NCI-H2081 (cell line): ENCODE measurements at places on chromosomes 3 and 15.

- no peak for DNase-seq
Measured at GRCh38 chr3:193507566-193507965, 47.1 kb downstream of the ATP13A4 start.

DNA sequence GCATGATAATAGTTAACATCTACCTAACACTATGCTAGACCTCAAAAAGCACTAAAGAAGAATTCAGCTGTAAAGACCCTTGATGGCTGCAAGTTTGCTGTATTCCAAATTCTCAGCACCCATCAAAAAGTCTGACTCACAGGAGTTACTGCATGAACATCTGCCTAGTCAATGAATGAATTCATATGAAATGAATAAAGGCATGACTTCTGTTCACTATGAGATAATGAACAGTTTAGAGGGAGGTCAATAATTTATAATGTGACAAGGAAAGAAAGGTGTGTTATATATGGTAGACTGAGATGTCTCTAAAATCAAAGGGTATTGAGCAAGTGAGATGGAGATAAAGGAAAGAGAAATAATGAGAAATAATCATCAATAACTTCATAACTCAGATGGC, 508.2 kb upstream of the TGFBR2 start:
- no peak for DNase-seq

- no peak for DNase-seq
Measured at GRCh38 chr3:52494886-52495495, at the start of gene STAB1. TSS of gene STAB1 (plus strand) at chr3:52495338. CDS start at chr3:52495414, 76 bp downstream.

GRCh38 chr3:58209933-58210332, 839 bp downstream of the DNASE1L3 start:
- no peak for DNase-seq

- DNase-seq = no peak
Measured at GRCh38 chr15:65374821-65375401, 2.9 kb downstream of the IGDCC3 start.

DNA sequence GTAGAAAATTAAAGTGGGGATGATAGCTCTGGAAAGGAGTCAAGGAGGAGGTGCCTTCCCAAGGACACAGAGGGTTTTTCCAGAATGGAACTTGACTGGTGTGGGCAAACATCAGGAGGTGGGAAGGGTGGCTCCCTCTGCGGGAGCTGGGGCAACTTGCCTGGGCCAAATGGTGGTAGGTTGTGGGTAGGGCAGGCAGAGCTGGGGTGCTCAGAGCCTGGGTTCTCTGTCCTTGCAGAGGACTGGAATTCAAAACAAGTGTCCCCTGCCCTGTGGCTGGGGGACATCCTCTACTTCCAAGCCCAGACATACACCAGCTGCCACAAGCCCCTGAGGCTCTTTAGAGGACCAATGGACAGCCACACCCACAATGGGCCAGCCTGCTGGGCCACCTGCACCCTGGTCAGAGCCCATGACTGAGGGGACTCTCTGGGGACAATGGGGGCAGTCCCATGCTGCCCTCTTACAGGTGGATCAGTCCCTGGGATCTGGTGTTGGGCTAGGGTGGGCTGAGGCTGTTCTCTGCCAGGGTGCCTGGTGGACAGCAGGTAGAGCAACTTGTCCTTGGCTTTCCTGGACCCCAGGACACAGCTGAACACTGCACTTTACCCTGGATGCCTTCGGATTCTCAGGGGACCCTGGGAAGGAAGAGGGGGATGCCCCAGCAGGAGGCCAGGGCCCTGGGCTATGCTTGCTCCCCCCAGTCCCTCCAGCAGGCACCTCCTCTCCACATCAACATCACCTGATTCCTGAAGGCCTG, 38.6 kb upstream of the CSPG4 start:
- DNase-seq = no peak

DNA sequence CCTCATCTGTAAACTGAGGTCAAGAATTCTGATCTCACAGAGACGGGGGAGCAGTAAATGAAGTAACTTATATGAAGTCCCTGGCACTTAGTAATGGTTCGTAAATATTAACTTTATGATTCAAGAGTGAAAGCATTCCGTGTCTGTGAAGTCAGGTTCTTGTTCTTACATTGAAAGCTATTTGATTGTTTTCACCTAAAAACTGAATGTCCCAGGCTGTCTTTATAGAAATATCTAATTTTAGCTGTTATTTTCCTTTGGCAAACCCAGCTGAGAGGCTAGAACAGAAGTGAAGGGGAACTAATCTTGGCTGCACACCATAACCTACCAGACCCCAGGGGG, 84.5 kb downstream of the CHSY1 start:
- no peak for DNase-seq

GRCh38 chr3:143483214-143483613, 363.6 kb downstream of the CHST2 start:
- no peak for DNase-seq

DNA sequence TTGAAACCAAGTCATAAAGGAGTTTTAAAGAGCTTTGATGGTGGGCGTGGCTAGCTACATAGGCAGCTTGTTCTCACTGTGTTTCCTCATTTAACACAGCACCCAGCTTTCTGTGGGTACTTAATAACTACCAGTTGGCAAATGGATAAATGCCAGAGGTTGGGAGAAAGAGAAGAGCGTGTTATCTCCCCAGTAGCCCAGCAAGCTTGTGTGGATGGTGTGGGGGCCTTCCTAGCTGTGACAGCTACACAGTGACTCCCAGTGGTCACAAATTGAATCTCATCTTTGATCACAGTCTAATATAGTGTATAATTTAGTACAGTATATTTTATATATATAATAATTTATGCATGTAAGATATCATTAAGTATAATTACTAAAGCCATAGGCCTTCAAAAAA, 984.1 kb downstream of the EPHA3 start:
- DNase-seq = peak; percentile 78

- DNase-seq = no peak
Measured at GRCh38 chr3:58131101-58131825, 79.5 kb downstream of the DNASE1L3 start.

DNA sequence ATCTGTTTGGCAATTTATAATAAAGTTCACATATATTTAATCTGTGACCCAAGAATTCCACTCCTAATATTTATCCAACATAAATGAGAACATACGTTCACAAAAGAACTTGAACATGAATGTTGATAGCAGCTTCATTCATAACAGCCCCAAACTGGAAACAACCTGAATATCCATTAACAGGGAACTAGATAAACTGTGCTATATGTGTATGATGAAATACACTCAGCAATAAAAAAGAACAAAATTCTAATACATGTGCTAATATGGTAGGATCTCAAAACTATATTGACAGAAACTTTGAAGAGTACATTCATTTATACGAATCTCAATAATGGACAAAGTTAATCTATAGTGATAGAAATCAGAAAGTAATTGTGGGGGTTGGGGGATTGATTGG, 5.1 kb upstream of the BHLHE40 start:
- DNase-seq = no peak

DNA sequence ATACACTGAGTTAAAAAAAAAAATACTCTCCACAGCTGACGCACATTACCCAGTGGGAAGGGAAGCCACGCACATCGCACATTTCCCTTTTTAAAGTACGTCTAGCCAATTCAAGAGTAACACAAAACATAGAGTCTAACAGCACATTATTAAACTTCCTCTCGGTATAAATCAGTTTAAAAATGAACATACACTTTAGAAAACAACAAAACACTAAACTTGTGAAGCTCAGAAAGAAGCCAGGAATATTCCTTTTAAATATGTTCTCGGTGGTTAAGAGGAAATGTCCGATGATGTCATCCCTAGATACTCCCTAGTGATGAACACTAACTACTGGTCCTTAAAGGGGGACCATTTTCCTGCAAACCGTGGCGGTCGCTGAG, 721 bp downstream of the MYEF2 start:
- DNase-seq = peak; percentile 77

DNA sequence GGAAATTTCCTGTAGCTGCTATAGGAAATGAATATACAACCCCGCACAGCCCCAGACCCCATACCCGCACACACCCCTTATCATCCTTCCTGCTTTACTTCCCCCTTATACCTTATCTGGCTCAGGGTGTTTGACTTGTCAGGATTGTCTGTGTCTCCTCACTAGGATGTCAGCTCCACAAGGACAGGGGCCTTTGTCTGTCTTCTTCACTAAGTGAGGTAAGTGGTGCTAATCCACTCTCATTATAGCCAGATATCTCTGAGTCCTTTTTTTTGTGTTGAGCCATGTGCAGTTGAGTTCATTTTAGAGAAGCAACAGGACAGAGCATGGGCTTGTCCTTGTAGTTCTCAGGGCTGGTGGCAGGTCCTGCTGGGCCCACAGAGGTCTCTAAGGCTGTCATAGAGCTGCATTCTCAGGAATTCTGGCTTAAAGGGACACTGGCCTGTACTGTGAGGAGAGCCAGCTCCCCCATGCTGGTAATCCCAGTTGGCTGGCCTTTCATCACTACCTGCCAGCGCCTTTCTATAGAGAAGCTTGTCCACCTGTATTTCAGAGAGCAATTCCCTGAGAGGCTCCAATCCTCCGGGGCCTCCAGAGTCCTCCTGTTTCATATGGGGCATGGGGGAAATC, 9.0 kb downstream of the KY start:
- no peak for DNase-seq

- DNase-seq = no peak
Measured at GRCh38 chr15:95799286-95800200, 531.0 kb upstream of the NR2F2 start.
